Stimulated activated CD8-positive, alpha-beta memory T cell treated with anti-CD3 and anti-CD28 coated beads, Interleukin-4, amount 100 ng/mL, for 24 hours (primary cell): ENCODE measurements at places on chromosomes 12 and 14.

- no peak for DNase-seq
These were observed 71.6 kb downstream of the FGD4 start for GRCh38 chr12:32470936-32471470.

GRCh38 chr14:105120056-105120455, 48.5 kb downstream of the JAG2 start:
- no peak for DNase-seq

DNA sequence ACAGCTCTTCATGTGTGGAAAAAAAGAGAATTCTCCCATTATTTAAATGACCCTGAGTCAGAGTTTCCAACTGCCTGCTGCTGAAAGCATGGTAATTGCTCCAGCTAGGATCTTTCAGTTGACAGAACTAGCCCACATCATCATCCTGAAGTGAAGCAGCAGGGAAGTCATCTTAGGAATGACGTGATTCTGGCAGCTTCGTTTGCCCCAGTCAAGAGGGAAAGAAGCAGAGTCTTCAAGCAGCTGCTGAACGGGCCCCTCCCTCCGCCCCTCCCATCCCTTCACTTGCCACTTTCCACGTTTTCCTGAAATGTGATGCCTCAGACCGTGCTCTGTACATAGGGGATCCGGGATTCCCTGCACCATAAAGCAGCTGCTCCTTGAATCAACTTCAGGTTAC, 455.0 kb upstream of the TMEM132C start:
- no peak for DNase-seq

DNA sequence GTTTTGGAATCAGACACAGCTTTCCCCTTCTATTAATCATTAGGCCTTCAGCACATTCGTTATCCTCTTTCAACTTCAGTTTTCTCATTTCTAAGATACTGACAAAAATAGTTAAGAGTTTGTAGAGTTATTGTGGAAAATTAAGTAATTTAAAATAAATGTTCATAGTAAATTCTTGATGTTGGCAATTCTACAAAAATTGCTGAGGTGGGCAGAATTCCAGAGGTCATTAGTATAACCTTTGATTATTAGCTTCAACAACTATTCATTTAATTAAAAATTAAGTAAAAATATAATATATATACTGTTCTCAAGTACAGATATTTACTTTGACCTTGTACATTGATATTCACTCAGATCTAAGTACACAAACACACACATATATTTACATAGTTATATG, 58.5 kb downstream of the DIO2 start:
- DNase-seq, result no peak

DNA sequence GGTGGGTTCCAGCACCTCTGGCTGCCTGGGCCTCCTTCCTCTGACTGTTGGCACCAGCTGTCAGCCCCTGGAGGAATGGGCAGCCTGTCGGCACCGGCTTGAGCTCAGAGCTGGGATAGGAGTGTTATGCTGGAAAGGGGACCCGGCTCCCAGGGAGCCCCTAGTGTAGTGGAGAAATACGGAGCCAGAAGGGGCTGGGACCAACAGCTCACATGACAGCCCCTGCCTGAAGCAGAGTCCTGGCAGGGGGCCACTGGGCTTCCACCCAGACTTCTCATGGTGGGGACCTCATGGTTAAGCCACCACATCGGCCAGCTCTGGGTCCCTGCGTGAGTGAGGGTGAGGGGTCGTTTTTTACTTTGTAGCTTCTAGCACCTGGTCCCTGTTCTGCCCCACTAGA, 174.5 kb downstream of the TSPAN9 start:
- no peak for DNase-seq

GRCh38 chr14:52703225-52703624, 3.8 kb upstream of the PSMC6 start:
- no peak for DNase-seq
